GM12892 (cell line): ENCODE measurements at places on chromosomes 2 and 18.

- no peak for DNase-seq
Measured at GRCh38 chr2:173446722-173447121, 92.0 kb downstream of the CDCA7 start.

GRCh38 chr2:51420511-51420910 is 388.6 kb upstream of the NRXN1 start:
- no peak for DNase-seq

DNA sequence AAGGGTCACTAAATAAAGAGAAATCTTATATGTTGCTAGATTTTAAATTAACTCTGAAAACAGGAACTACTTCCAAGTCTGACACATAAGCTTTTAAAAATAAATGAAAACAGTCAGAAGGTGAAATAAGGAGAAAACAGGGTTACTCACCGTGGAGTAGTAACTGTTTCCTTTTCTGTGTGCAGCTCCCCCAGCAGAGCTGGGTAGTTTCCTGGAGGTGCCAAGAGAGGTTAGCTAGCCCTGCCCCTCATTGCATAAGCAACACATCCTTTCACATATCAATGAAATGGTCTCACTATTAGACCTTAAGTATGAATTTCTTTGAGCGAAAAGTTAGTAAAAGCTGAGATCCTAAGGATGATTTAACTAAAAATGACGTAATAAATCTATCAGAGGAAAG is 54.0 kb upstream of the GPR75 start:
- DNase-seq: peak; percentile 1

GRCh38 chr2:72972352-72973136 is 55.2 kb downstream of the EMX1 start:
- no peak for DNase-seq

DNA sequence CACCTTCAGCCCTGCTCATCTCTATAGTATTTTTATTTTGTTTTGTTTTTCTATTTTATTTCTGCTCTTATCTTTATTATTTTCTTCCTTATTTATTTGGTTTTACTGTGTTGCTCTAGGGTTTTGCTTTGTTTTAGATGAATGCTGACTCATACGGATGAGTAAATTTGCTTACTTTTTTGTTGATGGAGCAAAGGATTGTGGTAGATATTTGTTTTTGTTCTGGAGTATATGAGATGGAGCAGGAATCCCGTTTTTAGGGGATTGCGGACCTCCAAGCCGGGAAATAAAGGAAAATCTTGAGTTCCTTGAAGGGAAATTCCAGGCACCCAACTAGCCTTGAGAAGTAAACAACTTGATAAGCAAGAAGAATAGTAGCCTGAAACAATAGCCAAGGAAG is 15.3 kb upstream of the COLEC12 start:
- DNase-seq: no peak

GRCh38 chr2:105257981-105258380 is 16.4 kb downstream of the GPR45 start:
- DNase-seq: no peak

DNA sequence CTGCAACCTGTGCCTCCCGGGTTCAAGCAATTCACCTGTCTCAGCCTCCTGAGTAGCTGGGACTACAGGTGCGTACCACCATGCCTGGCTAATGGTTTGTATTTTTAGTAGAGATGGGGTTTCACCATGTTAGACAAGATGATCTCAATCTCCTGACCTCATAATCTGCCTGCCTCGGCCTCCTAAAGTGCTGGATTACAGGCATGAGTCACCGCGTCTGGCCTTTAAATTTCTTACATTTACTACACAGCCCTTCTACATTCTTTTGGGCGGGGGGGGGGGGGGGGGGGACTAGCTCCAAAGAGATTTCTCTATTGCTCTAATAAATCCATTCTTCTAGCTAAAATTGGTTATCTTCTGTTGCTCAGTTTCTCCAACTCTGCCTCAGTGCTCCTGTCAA is 964.9 kb upstream of the ACVR2A start:
- DNase-seq: no peak

GRCh38 chr18:60246606-60247005 is 126.0 kb downstream of the MC4R start:
- no peak for DNase-seq

DNA sequence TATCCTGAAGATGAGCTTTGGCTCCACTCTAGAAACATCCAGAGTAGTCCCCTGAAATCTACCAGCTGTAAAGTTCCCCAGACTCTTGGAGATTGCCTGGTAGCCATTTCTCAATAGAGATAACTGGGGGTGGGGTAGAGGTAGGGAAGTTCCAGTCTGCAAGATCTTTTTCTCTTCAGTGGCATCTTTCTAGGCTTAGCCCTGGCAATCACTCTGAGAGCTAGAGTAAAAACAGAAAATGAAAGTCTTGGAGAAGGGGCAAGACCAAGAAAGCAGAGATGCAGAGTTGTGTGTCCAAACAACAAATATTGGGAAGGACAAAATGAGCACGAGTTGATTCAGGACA is 41.8 kb upstream of the LCLAT1 start:
- DNase-seq: no peak

GRCh38 chr2:189960346-189960745 is 102.2 kb downstream of the MSTN start:
- DNase-seq: no peak

DNA sequence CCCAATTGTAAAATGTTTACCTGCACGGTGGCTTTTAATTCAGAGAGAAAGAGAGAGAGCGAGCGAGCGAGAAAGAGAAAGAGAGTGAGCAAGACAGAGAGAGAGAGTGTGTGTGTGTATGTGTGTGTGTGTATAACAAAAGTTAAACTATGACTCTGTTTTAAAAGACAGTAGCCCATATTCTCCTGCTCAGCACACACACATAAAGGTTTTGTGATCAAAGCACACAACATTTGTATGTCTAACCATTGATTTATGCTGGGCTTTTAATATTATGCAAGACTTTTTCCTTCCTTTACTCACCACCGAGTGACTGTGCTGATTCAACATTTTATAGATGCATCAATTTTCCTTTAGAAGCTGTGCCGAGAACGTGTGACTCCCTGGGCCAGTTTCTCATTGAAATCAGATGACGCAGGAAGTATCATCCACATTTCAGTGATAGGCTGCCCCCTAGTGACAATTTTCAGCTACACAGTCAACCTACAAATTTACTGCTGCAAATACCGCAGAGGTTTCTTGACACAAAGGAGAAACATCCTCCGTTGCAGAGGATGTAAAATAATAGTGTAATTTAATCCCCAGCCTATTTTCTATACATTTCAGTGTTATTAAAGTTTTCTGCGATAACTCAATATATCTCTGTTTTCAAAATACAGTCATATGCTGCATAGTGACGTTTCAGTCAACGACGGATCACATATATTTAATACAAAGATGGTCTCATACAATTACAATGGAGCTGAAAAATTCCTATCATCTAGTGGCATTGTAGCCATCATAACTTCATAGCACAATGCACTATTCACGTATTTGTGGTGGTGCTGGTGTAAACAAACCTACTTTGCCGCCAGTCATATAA is 165.9 kb upstream of the TANK start:
- no peak for DNase-seq

DNA sequence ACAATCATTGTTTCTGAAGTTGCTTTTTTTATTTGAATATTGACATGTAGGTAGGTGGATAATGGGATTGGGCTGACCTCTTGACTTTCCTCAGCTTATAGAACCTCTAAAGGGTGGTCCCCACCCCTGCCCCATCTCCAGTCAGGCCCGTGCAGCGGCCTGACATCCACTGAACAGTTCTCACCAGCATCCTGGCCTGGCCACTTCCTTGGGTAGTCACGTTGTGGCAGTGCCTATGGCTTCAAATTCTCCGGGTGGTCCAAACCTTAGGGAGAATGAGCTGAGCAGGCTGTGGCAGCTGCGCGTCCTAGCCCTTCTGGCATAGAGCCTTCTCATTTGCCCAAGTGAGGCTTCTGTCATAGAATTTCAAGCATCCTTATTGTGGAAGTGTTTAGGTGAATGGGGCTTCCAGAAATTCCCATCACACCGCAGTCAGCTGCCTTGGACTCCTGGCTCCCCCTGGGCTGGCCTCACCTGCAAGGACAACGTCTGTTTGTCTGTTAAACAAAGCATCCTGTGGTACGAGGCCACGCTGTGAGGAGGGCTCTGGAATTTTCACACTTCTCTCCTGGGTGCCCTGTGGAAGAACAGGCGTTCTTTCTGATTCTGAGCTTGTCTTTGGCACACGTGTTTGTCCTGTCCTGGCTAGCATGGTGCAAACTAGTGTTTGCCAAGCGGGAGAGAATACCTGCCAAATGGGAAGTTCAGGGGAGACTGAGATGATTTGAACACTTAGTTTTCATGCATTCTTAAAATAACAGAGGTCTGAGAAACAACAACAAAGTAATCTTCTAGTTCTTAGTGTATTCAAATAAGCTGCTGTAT is 31.8 kb upstream of the OTOS start:
- no peak for DNase-seq

DNA sequence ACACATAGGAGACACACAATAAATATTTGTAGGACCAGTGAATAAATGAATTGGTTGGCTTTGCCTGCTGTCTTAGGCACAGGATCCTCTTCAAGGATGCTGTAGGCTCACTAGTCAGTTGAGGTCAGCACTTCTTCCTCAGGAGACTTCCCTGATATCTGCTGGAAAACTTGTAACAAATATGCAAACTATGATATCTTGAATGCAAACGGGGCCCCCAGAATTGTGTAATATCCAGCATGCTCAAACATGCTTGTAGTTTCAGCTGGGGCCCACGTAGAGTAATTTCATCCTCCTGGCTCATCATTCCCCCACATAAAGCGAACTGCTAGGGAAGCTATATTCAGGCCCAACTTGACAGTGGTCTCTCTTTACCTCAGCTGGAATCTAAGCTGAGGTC is 43.6 kb downstream of the POLE4 start:
- no peak for DNase-seq

DNA sequence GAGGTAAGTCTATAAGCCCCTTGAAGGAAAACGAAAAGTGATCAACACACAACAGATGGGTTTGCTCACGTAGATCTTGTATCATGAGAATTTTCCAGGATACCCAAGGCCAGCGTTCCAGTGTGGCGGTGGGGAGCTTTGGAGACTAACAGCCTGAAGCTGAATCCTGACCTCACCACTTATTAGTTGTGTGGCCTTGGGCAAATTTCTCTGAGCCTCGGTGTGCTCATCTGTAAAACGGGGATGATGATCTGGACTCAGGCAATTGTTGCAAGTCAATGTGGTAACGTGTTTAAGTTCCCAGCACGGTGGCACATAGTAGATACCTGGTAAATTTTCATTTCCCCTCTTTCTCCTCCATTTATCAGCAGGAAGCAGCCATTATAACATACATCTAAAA is 68.3 kb downstream of the VWA3B start:
- DNase-seq: no peak

GRCh38 chr2:126898636-126899035 is at the start of gene TEX51:
TEX51 (plus strand) TSS chr2:126898890; CDS start chr2:126898919, 29 bp downstream.
- no peak for DNase-seq

DNA sequence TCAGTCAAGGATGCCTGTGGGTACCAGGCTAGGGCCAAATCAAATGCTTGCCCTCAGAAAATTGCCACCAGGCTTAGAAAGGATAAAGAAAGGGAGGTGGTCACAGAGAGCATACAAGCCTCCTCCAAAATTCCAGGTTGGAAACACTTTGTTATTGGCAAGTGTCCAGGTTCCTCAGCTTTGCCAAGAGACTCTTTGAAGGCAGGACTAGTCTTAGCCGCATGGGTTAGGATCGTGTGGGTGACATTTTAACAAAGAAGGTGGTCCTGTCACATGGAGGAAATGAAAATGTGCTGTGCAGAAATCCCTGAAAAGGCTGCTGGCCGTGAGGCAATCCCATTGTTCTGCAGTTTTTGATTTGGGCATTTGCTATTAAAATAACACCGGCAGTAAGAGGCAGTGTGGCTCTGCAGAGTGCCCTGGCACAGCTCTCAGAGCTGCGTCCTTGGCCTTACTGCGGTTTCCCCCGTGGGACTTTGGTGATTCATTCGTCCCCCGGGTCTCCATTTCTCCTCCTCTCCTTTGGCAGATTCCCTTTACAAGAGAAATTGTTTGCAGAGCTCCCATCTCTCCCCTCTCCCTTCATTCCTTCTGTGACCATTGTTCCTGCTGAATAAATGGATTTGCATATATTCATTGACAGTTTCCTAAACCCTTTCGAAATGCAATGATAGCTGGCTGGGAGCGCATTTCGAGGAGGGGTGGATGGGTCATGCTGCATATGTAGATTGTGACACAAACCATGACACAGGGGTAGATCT is 187.3 kb downstream of the VAPA start:
- DNase-seq: no peak

DNA sequence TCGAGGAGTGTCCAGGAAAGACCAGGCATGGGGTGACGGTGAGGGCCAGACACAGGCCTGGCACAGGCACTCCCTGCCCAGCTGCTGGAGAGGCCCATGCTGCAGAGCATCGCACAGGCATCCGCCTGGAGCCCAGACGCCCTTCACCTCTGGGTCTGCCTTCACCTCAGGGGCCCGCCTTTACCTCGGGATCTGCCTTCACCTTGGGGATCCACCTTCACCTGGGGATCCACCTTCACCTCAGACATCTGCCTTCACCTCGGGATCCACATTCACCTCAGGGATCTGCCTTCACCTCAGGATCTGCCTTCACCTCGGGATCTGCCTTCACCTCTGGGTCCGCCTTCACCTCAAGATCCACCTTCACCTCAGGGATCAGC is 7.7 kb downstream of the KIF1A start:
- no peak for DNase-seq

GRCh38 chr2:101307503-101307902 is 998 bp downstream of the RNF149 start:
- no peak for DNase-seq

GRCh38 chr2:107530046-107530445 is 296.6 kb upstream of the RGPD4 start:
- no peak for DNase-seq

DNA sequence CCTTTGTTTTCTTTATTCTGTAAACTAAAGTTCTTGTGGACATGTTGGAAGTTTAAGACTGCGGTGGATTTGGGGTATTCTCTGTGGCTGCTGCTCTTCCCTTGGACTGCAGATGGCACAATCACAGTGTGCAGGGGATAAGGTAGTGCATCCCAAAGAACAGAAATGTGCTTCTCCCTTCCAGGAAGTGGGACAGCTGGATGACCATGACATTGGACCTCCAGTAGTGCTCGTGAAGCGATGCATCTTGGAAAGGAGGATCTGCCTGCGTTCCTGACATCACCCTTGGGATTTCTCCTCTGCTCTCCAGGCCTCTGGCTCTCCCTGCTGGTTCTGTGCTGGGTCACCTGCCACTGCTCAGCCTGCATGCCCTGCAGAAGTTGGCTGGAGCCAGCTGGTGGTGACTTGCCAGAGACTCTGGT is 109.9 kb downstream of the SLC4A3 start:
- no peak for DNase-seq

GRCh38 chr2:155747531-155747930 is 585.0 kb downstream of the NR4A2 start:
- DNase-seq: no peak

GRCh38 chr2:237529452-237530402 is 36.6 kb upstream of the PRLH start:
- DNase-seq: peak; percentile 72

GRCh38 chr18:48179001-48179400 is 230.2 kb downstream of the ZBTB7C start:
- DNase-seq: no peak

DNA sequence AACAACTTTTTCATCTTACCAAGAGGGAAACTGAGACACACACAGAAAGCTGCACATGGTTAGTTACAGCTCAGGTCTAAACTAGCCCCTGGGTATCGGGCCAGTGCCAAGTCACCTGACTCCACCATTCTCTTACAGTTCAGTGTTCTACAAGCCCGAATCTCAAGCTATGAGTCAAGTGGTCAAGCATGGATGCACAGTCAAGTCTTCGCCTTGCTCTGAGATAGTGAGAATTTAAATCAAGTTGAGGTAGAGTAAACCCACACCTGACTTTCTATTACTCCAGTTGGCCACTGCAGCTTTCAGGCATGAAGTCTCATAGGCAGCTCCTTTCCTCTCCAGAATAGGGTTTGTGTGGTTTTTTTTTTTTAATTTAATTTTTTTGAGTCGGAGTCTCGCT is 34.5 kb upstream of the ARL5A start:
- peak; percentile 42 for DNase-seq
